ENCODE measurements at places on chromosomes 1 and 21.

- DNase-seq = no peak
These were observed 141.7 kb upstream of the SOD1 start for GRCh38 chr21:31517664-31518414.

DNA sequence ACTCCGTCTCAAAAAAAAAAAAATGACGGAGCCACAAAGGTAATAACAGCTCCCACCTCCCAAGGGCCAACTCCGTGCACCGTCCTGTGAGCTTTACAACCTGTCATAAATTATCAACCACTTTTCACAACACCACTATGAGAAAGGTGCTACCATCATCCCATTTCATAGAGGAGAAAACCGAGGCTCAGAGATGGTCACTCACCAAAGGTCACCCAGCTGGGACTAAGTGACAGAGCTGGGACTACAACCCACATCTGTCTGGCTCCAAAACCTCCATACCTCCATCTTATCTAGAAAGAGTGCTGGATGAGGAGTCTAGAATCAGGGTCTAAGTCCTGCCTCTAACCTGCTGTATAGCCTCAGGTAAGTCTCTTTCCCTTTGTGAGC lies 43.6 kb upstream of the ECE1 start:
- DNase-seq = no peak

GRCh38 chr1:246270236-246270635 lies 236.8 kb downstream of the SMYD3 start:
- no peak for DNase-seq

- DNase-seq = no peak
These were observed 249.4 kb upstream of the AJAP1 start for GRCh38 chr1:4404854-4405590.

DNA sequence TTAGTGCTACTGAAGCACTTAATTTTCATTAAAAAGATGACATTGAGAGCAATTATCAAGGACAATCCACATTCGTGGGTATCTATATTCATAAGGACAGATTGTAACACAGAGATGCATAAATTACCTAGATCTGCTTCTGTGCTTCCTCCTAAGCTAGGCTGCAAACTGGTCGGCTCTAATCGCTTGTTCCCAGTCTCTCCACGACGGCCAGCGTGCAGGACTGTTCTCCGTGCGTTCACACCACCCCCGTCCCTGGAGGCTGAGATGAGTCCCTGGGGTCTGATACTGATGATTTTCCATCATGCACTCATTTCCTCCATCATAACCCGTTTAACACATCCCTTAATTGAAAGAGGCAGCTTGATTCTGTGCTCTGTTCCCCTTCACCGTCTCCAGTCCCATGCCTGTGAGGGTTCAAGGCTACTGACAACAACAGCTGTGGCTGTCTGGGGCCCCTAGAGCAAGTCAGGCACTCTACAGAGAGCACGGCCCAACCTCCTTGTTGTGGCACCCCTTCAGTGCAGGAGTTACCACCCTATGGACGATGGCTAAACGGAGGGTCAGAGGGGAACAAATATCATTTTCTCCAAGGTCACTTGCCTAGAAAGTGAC lies 469.6 kb downstream of the NPHP4 start:
- no peak for DNase-seq

DNA sequence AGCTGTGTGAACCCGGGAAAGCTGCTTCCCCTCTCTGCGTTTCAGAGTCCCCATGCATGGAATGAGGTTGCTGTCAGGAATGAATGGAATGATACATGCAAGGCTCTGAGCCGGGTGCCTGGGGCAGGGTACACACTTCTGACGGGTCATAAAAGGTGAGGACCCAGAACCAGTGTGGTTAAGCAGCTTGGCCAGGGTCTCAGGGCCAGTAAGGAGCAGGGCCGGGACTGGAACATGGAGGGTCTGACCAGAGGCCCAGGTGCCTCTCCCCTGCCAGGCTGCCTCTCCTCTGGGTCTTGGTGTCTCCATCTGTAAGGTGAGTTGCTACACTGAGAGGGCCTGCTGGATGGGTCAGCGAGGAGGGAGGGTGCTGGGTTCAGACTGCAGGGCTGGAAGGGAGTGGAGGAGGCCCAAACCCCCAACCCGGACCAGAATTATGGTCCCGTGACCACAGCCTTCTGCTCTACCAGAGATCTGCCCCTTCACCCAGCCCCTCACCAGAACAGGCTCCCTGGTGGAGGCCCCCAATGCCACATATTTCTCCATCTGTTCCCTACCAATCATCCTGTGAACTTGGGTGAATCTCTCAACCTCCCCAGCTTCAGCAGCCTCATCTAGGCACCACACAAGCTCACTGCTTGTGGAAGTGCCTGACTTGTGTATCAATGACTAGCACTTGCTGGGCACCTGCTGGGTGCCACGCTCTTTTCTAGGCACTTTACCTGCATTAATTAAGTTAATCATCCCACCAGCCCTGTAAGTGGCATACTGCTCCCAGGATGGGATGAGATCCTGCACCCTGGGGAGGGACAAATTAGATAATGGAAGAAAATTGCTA lies 16.2 kb upstream of the LRP8 start:
- peak; percentile 31 for DNase-seq

DNA sequence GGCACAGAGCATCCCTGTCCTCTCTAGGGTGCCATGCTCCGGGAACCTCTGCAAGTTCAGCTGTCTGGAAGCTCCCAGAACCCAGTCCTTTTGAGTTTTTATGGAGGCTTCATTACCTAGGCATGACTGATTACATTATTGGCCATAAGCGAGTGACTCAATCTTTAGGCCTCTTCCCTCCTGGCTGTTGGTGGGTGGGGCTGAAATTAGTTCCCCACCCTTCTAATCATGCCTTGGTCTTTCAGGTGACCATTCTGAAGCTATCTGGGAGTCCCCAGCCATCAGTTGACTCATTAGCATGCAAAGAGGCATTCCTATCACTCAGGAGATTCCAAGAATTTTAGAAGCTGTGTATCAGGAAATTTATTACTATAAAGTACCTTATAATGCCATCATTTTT lies 46.6 kb downstream of the WLS start:
- no peak for DNase-seq

Data from fibroblast of skin of scalp (primary cell).